ENCODE measurements at places on chromosomes 16 and 17.

GRCh38 chr17:73841431-73842060 is 197.3 kb upstream of the SDK2 start:
- DNase-seq: no peak

DNA sequence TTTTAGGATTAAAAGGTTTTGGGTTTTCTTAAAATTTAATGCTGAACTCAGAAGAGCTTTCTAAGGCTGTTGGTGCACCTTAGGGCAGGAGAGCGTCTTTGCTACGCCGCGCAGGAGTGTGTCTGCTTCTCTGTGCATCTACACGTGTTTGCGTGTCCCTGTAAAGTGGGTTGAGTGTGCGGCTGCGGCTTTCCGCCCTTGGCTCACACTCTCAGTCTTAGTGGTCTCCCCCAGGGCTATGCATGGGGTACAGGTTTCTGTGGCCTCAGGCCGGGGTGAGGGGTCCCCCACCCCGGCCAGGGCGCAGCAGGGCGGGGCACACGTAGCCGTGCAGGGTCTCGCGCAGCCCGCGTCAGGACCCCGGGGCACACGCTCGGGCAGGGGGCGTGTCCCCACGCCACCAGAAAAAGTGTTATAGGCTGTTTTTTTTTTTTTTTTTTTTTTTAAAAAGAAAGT is 727 bp upstream of the TENT4B start:
- DNase-seq: no peak

GRCh38 chr16:22093996-22094395 is 1.7 kb downstream of the VWA3A start:
- DNase-seq: no peak

GRCh38 chr16:23667355-23667659 is 11.4 kb upstream of the PLK1 start:
- DNase-seq: no peak

DNA sequence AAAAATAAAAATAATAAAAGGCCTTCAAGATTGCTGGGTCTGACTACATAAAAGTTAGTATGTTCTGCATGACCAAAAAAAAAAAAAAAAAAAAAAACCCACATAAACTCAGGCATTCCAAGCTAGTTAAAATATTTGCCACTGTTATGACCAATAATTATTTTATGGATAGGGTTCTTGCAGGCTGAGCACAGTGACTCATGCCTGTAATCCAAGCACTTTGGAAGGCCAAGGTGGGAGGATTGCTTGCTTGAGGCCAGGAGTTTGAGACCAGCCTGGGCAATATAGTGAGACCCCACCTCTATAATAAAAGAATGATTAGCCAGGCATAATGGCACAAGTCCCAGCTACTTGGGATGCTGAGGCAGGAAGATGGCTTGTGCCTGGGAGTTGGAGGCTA is 8.1 kb downstream of the SCNN1B start:
- no peak for DNase-seq

- DNase-seq: no peak
Measured at GRCh38 chr17:28937044-28937729, 14.1 kb downstream of the PHF12 start.

DNA sequence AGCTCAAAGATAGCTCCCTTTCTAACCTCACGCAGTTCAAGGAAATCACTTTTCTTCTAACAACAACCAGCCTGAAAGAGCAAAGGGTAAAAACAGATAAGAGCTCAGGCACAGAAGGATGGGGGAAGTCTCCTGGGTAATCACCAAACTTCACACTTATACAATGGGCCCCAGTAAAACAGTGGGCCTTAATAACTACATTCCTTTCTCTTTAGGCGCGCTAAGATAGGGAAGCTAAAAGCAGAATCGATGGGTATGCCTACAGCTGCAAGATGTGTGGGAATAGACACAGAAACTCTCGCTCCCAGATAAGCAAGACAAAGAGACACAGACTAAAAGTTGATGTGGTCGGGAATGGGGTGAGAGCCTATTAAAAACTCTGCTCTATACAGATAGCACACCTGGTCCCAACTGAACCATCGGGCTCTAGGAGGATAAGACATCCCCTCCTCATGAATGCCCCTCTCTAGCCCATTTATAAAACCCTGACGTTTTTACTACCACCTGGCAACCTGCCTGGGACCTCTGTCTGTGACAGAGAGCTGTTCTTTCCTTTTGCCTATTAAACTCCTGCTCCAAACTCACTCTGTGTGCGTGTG is 826 bp downstream of the LYZL6 start:
- no peak for DNase-seq

DNA sequence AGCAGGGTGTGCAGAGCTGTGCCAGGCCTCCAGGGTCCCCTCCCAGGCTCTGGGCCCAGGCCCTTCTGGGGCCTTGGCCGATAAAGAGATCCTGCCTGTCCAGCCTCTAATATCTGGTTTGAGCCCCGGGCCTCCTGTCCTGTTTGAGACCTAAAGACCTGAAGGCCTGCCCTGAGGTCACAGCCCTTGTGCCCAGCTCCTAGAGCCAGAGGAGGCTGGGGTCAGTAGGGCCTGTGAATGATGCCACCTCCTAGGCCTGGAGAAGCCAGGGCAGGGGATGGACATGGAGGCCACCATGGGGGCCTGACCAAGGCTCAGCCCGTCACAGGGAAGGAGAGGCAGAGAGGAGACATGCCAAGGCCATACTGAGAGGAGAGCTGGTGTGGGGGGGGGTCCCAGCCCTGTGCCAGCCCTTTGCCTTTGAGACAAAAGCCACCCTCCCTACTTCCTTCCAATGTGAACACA is 7.4 kb downstream of the KCNH6 start:
- no peak for DNase-seq

GRCh38 chr17:14119546-14119945 is 50.2 kb downstream of the COX10 start:
- no peak for DNase-seq

DNA sequence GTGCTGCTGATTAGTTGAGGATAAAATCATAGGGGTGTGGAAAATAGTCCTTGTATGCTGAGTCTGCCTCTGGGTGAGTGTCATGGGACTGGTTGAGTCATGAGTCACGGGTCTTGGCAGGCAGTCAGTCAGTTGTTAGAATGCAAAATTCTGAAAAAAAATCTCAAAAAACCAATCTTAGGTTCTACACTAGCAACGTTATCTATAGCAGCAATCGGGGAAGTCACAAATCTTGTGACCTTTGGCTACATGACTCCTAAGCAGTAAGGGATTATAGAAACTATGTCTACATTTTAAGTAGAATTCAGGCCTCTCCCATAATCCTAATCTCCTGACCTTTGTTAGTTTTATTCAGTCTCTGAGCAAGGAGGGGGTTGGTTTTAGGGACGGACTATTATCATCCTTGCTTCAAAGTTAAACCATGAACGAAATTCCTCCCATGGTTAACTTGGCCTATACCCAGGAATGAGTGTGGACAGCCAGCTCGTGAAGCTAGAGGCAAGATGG is 18.0 kb upstream of the PMFBP1 start:
- DNase-seq: no peak

GRCh38 chr17:83012200-83012785 is 67.1 kb upstream of the METRNL start:
- no peak for DNase-seq

DNA sequence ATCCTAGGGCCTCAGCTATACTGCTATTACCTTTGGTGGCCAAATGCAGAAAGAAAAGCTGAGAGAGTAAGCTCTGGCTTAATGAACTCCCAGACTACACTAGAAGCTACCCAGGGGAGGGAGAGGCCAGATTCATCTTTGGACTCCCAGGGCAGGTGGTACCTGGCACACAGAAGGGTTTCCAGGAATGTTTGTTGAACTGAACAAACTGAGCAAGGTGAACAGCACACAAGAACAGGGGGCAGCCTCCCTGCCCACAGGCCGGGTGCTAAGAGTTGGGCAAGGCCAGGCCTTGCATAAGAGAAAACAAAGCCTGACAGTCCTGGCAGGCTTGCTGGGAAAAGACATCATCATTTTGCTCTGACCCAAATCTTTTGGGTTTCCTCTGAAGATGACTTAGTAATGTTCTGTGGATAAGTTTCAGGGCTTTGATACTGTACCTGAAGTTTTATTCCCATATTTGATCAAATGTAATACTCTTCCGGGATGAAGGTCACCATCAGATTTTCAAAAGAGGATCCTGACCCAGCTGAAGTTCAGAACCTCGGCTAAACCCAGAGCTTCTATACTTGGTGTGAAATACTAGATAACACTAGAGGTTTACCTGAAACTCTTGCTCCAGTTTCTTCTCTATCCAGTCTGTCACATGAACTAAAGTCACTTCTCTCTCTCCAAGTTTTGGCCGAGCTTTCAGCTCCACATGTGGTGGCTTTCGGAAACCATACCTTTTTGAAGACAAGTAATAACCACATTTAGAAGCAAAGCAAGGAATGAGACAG is 20.5 kb upstream of the ERN1 start:
- no peak for DNase-seq

- DNase-seq: no peak
Measured at GRCh38 chr16:67606632-67607031, 38.3 kb upstream of the CARMIL2 start.

Measured in NCI-H1048 (cell line).